ENCODE measurements at places on chromosomes 6 and 20. TPM values are rescaled to one million over a fixed set of nuclear protein-coding genes. Genes with fewer than 3 reads are reported as not detected.

GRCh38 chr6:45590696-45591184 is 213.0 kb upstream of the SUPT3H start:
- no peak overlapping the region for H3K4me3 ChIP-seq
- H3K27me3 ChIP-seq: no peaks in the 10 kb centered on the region
- H3K27ac ChIP-seq: peak overlapping the region; percentile 68
- DNase-seq: no peak
- H3K36me3 ChIP-seq: no peaks in the 10 kb centered on the region

GRCh38 chr6:137926207-137926731 is 59.2 kb downstream of the TNFAIP3 start:
- no peaks in the 10 kb centered on the region for H3K36me3 ChIP-seq
- no peaks in the 10 kb centered on the region for H3K4me1 ChIP-seq
- no peaks in the 10 kb centered on the region for H3K27me3 ChIP-seq
- H3K27ac ChIP-seq: no peak overlapping the region
- no peak overlapping the region for H3K4me3 ChIP-seq
- no peak for DNase-seq

DNA sequence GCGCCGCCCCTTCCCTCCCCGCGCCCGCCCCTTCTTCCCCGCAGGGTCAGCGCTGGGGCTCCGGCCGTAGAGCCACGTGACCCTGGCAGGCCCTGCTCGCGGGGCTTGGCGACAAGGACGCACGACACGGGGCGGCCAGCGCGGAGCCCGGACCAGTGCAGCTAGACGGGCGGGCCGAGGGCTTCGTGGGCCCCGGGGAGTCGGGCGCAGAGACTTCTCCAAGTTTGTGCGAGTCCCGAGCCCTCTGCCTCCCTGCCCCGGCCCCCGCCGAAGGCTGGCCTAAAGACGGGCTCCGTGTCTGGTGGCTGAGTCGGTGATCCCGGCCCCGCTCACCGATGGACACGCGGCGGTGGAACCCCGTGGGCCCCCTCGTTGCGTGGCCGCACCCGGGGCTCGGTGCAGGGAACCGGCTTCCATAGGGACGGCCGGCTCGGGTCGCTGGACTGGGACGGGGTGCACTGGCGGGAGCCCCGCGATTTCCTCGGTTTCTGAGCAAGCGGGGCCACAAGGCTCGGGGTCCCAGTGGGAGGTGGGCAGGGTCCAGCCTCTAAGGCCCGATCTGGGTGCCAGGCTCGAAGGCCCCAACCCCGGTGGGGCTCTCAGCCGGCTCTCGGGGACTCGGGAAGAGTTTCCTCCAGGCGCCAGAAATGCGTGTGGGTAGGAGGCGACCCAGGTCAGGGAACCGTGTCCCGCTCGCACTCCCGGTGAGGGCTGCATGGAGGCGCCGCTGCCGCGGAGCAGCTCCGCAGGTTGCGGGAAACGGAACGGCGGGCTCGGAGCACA is 452 bp upstream of the GATA5 start:
- no peaks in the 10 kb centered on the region for H3K36me3 ChIP-seq

DNA sequence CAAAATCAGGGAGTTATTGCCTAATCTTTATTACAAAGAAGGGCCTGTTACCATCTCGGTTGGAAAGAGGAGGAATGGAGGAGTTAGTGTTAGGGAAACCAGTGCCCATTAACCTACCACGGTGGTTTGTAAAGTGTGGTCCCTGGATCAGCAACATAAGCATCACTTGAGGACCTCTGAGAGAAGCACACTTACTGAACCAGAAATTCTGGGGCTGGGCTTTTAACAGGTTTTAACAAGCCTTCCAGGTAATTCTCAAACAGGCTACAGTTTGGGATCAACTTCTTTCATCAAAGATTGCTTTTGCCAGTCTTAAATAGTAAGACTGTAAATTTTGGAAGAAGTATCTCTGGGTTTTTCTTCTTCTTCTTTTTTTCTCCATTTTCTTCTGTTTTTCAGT is 329.5 kb upstream of the JAG1 start:
- peaks cover 40% of the 10 kb centered on the region for H3K4me1 ChIP-seq
- no peaks in the 10 kb centered on the region for H3K36me3 ChIP-seq
- DNase-seq: no peak
- no peaks in the 10 kb centered on the region for H3K27me3 ChIP-seq
- H3K4me3 ChIP-seq: no peak overlapping the region
- peak overlapping the region; percentile 74 for H3K27ac ChIP-seq

GRCh38 chr6:52603000-52603795 is 26.3 kb upstream of the TRAM2 start:
- H3K27me3 ChIP-seq: no peaks in the 10 kb centered on the region
- H3K36me3 ChIP-seq: no peaks in the 10 kb centered on the region
- no peak for DNase-seq
- H3K27ac ChIP-seq: no peak overlapping the region

- no peak overlapping the region for H3K27ac ChIP-seq
- no peaks in the 10 kb centered on the region for H3K27me3 ChIP-seq
- peaks cover 6% of the 10 kb centered on the region for H3K4me1 ChIP-seq
- no peaks in the 10 kb centered on the region for H3K36me3 ChIP-seq
- no peak overlapping the region for H3K4me3 ChIP-seq
- DNase-seq: no peak
Measured at GRCh38 chr6:90787446-90787845, 200.6 kb upstream of the MAP3K7 start.

- H3K27ac ChIP-seq: no peak overlapping the region
- no peak overlapping the region for H3K4me3 ChIP-seq
- H3K4me1 ChIP-seq: no peaks in the 10 kb centered on the region
- H3K27me3 ChIP-seq: no peaks in the 10 kb centered on the region
- no peaks in the 10 kb centered on the region for H3K36me3 ChIP-seq
Measured at GRCh38 chr6:168686831-168687730, 246.1 kb downstream of the SMOC2 start.

GRCh38 chr20:49882171-49882970 is 33.0 kb downstream of the SPATA2 start:
- peaks cover 13% of the 10 kb centered on the region for H3K4me1 ChIP-seq
- no peak overlapping the region for H3K4me3 ChIP-seq
- no peaks in the 10 kb centered on the region for H3K27me3 ChIP-seq
- H3K36me3 ChIP-seq: peaks cover 27% of the 10 kb centered on the region
- H3K27ac ChIP-seq: no peak overlapping the region

GRCh38 chr6:168331058-168331457 is 11.5 kb upstream of the DACT2 start:
- H3K27ac ChIP-seq: no peak overlapping the region
- peaks cover 12% of the 10 kb centered on the region for H3K27me3 ChIP-seq
- H3K4me3 ChIP-seq: no peak overlapping the region
- no peak for DNase-seq
- H3K36me3 ChIP-seq: no peaks in the 10 kb centered on the region
- H3K4me1 ChIP-seq: no peaks in the 10 kb centered on the region

SLC2A10 gene
- total RNA-seq: 4.1 TPM

SIRPB2 gene
- total RNA-seq: 1.2 TPM

BMP2 gene
- 3.5 TPM for total RNA-seq

Measured in esophagus squamous epithelium (tissue), 5 donors.